ENCODE measurements at places on chromosomes 16 and 17.

DNA sequence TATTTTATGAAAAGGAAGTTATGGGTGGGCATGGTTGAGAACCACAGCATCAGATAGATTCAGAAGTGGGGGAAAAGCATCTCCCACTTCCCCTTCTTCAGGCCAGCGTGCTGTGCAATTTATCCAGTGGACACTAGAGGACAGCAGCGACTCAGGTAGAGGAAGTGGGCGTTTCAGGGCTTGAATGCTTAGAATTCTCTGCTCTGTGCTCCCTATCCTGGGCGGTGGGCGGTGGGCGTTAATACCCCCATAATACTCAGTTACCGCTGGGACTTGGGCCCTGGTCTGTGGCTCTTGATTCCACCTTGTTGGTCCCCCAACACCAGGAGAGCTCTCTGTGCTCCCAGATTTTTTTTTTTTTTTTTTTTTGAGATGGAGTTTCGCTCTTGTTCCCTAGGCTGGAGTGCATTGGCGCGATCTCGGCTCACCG, 3.7 kb upstream of the LYZL6 start:
- DNase-seq: peak; percentile 24

DNA sequence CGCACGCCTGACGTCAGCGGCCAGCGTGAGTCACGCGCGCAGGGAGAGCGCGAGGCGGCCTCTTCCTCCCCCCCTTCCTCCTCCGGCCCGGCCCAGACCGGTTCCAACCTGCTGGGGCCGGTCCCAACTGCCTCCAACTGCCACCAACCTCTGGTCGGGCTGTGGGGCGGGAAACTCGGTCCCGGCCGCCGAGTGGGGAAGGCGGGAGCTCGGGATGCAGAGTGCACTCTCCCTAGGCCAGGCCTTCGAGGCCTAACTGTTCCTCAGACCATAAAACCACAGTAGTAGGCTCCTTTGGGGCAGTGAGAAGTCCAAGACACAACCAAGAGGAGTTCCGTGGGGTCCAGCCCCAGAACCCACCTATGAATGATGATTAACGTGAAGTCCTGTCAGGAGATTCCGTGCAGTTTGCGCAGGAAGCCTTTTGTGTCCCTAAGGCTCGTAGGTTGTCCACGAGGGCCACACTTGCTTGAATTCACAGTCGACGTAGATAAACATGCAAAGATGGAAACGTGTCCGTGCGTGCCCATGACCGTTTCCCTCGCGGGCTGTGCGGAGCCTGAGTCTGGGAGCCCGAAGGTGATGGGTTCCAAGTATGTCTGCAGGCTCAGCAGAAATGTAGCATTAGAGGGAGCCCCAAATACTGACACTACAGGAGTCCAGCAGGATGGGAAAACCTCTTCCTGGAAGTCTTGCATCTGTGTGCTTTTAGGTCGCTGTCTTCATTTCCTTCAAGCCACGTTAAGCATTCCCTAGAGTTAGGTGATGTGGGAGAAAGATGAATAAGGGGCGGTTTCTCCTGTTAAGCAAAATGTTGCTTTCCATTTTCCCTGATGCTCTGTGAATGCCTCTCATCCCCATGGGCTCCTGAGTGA, 647 bp downstream of the UNK start:
- peak; percentile 71 for DNase-seq

- DNase-seq: no peak
These were observed 150.2 kb downstream of the KCNJ2 start for GRCh38 chr17:70319516-70319915.

DNA sequence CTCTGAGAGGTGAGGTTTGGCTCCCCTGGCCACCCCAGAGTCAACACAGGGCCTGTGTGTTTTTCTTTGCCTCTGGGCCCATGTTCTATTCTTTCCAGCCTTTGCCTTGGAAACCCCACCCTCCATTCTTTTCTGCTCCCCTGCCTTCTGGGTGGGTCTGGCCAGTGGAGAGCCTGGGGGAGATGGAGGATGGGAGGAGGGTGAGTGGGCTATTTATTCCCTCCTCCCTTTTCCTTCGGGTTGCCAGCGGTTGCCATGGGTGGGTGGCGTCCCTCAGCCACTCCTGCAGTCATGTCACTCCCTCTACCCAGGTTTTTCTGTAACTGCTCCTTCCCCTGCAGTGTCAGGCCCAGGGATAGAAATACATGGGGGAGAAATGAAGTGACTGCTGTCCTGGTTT, 15.5 kb downstream of the CMIP start:
- no peak for DNase-seq

GRCh38 chr16:19771796-19772195, 53.7 kb downstream of the IQCK start:
- DNase-seq: no peak

DNA sequence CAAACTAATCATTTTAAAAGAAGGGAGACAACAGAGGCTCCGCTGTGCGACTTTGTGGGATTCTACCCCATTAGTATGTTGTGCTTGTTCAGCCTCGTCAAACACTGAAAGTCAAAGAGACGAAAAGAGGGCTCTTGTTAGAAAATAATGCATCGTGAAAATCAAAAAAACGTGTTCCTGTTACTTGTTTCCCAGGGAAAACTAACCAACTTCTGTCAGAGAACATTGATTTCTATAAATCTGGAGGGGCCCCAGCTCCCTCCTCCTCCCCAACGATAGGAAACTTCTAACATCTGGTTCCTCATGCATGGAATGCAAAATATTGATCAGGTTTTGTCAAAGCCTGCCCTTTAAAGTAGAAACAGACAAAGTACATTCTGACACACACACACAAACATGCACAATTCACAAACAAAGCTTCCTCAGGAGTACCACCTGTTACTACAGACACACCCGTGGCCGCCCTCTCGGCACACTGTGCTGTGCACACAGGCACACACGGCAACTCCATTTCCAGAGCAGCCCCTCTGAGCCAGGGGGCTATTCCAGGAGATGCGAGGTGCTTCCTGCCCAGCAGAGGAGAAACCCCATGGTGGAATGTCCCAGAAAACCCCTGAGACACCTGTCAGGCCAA, 151.3 kb downstream of the ZFHX3 start:
- no peak for DNase-seq

GRCh38 chr17:79865351-79866210, 26.3 kb upstream of the CBX4 start:
- no peak for DNase-seq

GRCh38 chr17:38604479-38605403, 1.0 kb downstream of the SRCIN1 start:
- no peak for DNase-seq

GRCh38 chr16:27156579-27156978, 46.7 kb upstream of the KDM8 start:
- DNase-seq: no peak

DNA sequence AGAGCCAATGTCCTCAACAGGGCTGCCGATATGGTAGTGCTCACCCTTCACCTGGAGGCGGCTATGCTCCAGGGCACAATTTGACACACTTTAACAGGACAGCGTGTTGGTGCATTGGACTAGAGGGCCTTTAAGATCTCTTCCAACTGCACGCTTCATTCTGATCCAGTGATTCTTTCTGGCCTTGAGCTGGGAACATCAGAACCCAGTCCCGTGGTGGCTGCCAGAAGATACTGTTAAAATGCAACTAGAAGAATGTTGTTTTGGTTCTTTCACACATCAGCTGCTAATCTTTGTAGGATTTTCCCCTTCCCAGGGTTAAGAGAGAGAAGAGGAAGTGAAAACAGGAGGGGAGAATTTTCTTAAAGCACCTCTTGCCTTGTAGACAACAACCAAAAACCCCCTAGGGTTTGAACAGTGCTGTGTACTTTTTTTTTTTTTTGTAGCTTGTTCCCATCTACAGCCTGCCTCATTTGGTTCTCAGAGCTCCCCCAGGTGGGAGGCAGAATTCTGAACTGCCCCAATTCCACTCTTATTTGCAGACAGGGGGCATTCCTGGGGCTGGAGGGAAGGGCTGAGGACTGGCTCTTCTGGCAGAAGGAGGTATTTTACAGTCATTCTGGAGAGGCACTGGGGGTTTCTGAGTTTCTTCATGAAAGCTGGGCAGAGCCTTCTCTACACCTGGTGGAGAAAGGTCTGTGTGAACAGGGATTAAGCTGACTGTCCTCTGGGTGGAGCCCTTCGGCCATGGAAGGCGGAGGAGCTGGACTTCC, 32.4 kb downstream of the SMARCE1 start:
- no peak for DNase-seq

GRCh38 chr17:48011405-48012150, 26.0 kb downstream of the COPZ2 start:
- DNase-seq: peak; percentile 24

DNA sequence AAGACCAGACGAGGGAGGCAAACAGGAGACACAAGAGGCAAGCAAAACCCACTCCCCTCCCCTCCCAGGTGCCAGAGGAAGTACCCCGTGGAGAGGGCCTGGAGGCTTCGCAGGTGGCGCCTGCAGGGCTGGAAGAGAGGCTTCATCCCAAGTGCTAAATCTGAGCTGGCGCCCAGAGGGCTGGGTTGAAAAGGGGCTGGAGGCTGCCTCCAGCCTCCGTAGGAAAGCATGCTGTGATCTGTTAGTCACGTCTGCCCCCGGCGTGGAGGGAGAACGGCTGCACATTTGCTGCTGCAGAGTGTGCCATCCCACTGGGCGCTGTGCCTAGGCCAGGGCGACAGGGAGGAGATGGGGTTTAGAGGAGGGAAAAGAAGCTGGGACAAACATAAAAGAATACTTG, 16.9 kb downstream of the RPH3AL start:
- no peak for DNase-seq

GRCh38 chr16:88877564-88878289, 11.3 kb upstream of the PABPN1L start:
- no peak for DNase-seq

GRCh38 chr17:67602974-67603373, 114.8 kb upstream of the NOL11 start:
- peak; percentile 12 for DNase-seq

DNA sequence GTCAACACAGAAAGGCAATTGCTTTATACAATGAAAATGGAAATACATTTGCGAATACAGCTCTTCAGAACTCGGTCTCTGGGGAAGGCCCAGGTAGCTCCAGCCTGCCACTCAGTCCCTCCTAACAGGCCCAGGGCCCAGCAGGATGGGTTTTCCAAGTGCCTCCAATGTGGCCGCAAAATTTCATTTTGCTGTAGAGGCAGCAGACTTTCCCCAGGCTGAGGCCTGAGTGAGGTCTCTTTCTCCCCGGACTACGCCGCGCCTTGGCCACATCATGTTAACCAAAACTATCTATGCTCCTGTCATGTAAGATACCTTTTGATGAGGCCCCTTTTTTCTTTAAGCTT, 606.0 kb upstream of the SALL1 start:
- no peak for DNase-seq

Measured in stimulated activated CD8-positive, alpha-beta memory T cell treated with anti-CD3 and anti-CD28 coated beads, Interleukin-12 subunit alpha, Interleukin-12 subunit beta, amount 100 ng/mL, for 1 hour (primary cell).